ENCODE measurements at places on chromosomes 5 and 9.

DNA sequence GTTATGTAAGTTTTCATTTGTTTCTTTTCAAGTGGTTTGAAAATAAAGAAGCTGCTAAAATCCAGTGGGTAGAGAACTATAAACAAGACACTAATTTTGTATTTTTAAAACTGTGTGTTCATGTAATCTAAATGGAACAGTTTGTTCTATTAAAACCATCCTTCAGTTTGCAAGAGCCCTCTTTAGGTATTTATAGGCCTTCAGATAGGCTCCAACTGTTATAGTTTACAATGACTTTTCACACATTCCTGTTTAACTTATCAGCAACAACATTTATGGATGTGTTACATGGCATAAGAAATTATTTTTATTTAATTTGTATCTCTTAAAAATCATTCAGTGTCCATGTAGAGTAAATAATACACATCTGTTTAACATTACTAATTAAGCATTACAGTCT is 126.7 kb upstream of the SLCO6A1 start:
- no peak overlapping the region for H3K4me3 ChIP-seq
- no peak for DNase-seq
- no peak overlapping the region for H3K27ac ChIP-seq
- no peaks in the 10 kb centered on the region for H3K27me3 ChIP-seq
- no peaks in the 10 kb centered on the region for H3K4me1 ChIP-seq

GRCh38 chr9:111411266-111411665 is 72.9 kb downstream of the ECPAS start:
- no peak overlapping the region for H3K27ac ChIP-seq
- no peak for DNase-seq
- H3K36me3 ChIP-seq = peaks cover 97% of the 10 kb centered on the region
- no peaks in the 10 kb centered on the region for H3K4me1 ChIP-seq

DNA sequence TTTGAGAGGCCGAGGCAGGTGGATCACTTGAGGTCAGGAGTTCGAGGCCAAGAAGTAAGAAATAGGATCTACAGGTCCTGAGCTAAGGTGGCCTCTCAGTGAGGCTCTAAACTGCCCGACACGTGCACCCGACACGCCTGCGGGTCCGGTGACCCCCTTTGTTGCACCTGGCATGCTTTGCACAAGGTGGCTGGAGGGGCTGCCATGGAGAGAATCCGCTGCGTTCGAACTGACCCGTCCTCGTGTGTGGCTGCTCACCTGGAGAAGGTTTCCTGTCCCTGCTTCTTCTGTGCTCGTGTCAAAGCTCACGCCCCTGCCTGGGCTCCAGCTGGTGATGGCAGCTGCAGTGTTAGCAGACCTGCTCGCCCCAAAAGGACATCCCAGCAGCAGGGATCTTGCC is 5.7 kb upstream of the OLFM1 start:
- DNase-seq = no peak
- no peak overlapping the region for H3K4me3 ChIP-seq
- no peak overlapping the region for H3K27ac ChIP-seq
- no peaks in the 10 kb centered on the region for H3K4me1 ChIP-seq

GRCh38 chr5:135156715-135157404 is 122.8 kb upstream of the PITX1 start:
- H3K4me1 ChIP-seq = no peaks in the 10 kb centered on the region
- no peak overlapping the region for H3K4me3 ChIP-seq
- H3K27me3 ChIP-seq = no peaks in the 10 kb centered on the region

DNA sequence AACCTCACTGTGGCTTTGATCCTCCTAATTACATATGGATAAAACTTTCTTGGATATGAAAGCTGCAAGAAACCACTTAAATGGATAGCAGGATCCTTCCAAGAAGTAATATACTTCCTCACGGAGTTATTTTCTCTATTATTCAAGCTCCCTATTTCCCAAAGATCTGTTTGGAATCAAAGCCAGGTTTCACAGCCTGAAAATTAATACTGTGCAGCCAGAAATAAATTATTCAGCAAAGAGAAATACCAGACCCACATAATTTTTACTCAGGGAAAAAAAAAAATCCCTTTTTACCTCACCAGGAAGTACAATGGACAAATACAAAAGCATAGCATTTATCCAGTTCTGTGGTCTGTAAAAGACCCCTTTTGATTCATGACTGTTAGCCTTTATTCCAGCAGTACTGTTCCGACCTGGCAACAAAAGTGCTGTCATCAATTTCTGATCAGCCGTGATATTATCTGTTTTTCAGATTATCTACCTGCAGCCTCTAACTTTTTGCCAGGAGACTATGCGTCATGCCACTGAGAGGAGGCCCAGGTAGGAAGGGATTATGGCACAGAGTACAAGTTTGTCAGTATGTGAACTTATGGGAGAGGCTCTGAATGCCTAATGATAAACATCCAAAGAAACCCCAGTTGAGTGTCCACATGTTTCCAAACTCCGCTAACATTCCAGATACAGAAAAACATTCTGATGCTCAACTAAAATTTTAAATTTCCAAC is 57.0 kb downstream of the FBN2 start:
- no peaks in the 10 kb centered on the region for H3K27me3 ChIP-seq
- H3K4me1 ChIP-seq = no peaks in the 10 kb centered on the region
- no peak overlapping the region for H3K4me3 ChIP-seq
- H3K36me3 ChIP-seq = no peaks in the 10 kb centered on the region

- H3K4me1 ChIP-seq = no peaks in the 10 kb centered on the region
- DNase-seq = no peak
- no peak overlapping the region for H3K4me3 ChIP-seq
Measured at GRCh38 chr5:168356592-168356991, 65.1 kb downstream of the WWC1 start.

GRCh38 chr9:21796768-21797167 is 5.7 kb upstream of the MTAP start:
- H3K36me3 ChIP-seq = no peaks in the 10 kb centered on the region
- H3K27me3 ChIP-seq = no peaks in the 10 kb centered on the region
- DNase-seq = no peak
